GM23338 (cell line): ENCODE measurements at places on chromosomes 3 and 15.
A peak's percentile ranks its signal among the peaks of the same experiment; 100 is the strongest.

DNA sequence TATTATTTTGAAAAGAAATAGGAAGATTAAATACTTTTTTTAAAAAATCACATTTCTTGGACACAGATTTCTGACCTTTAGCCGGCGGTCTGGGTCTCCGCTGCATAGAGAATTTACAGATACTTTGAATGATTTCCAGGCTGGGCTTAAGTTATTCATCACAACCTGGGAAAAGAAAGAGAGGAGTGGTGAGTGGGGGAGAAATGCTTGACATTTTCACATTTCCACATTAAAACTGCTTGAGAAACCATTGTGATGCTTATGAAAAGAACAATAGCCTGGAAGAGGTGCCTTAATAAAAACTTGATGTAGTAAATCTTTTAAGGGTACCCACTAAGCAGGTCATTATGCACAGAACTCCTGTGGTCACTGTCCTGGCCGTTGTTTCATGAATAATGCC, 166.8 kb upstream of the MRPL3 start:
- peak; percentile 36 for DNase-seq

DNA sequence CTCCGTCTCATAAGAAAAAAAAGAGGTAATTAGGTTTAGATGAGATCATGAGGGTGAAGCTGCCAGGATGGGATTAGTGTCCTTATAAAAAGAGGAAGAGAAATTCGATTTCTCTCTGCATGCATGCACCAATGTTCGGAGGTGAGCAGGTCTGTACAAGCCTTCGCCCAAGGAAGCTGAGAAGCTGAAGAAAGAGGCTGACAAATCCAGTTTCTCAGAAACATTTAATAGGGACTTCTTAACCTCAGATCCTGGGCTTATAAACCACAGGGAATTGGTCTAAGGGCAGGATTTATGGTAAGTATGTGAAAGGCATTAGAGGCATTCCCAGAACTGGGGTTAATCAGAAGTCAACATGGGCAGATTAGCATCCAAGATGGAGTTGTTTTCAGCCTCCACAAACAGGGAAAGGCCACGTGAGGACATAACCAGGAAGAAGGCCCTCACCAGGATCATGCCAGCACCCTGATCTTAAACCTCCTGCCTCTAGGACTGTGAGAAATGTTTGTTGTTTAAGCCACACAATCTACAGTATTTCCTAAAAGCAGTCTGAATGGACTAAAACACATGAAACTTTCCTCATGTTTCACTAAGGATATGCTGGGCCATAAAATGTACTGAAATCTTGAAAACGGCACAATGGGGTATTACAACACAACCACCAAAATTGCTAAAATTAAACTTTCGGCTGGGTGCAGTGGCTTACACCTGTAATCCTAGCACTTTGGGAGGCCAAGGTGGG, 11.3 kb downstream of the SHISA5 start:
- DNase-seq = no peak

- no peak for DNase-seq
These were observed 295.5 kb downstream of the RPLP1 start for GRCh38 chr15:69748131-69748530.

DNA sequence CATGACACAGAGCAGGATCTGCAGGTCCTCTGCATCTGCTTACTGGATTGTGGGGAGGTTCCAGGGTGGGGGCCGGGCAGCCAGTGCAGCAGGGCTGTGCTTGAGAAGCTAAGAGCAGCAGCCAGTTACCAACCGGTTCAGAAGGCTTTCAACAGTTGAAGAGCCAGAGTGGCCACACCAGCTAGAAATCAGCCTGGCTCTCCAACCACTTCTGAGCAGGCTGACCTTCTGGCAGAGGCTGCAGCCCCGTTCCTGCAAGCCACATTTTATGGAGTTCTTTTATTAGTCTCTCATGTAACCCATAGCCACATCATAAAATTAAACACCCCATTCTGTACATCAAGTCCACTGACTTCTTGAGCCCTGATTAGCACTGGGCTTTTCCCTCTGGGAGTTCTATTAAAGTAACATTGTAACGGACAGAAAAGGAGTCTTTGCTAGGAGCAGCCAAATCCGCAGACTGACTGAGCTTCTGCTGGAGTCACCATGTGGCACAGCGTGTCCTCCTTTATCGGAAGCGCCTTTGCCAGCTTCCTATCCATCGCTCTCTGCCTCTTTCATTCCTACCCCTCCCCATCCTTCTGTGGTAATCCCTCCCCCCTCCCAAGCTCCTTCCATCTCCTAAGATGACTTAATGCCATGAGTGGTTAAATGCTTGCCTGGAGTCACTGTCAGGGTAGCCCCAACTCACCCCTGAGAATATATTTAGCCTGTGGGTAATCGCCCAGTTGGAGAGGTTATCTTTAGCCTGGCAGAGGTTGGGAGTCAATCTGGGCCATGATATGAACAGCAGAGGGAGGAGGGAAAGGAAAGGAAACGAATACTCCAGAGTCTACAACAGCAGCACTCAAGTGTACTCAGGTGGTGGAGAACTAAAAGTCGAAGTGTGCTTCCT, 138.5 kb upstream of the HES1 start:
- no peak for DNase-seq

DNA sequence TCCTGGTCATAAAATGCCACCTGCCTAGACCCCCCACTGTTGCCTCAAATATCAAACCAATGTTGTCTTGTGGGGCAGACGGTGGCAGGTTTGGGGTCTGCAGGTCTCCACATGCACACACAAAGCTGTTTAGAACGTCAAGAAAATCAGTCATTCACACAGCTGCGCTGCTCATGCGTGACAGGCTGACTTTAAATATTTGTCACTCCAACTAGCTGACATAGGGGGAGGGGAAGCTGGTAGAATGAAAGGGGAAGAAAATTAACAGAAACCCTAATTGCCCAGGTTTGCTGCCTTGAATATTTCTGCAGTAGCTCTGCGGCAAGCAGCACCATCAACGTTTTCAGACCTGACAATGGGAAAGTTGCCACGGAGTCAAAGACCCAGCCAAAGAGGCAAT, 201.8 kb downstream of the ABHD5 start:
- no peak for DNase-seq

DNA sequence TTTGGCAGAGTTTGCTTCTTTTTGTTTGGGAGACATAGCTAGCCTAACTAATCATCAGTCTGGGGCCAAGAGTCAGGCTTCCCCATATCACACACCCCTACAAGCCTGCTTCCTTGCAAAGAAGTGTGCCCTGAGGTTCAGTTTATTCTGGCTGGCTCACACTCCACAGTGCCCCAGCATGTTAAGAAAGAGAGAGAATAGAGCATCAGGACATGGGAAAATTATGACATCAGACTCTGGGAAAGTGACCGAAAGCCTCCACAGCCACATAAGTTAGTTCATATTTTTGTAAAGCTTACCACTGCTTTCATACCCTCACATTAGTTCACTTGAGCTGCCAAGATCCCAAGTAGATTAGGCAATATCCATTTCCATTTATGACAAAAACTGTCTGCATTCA, 63.0 kb upstream of the CFAP161 start:
- DNase-seq = no peak

DNA sequence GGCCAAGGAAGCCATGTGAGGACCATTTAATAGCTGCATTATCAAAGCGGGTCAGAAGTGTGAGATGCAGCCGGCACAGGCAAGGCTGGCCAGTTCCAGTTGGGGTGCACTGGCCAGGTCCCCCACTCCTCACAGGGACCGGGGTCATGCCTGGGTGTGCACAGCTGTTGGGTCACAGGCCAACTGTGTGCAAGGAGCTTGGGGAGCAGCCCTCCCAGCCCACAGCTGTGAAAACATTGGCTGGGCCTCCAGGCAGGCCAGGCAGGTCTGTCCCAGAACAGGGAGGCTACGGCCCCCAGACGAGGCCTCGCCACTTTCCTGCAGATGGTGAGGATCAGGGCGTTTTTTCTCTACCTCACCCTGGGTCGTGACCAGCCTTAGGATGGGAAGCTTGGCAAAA, 521.0 kb downstream of the NTRK3 start:
- DNase-seq = no peak

DNA sequence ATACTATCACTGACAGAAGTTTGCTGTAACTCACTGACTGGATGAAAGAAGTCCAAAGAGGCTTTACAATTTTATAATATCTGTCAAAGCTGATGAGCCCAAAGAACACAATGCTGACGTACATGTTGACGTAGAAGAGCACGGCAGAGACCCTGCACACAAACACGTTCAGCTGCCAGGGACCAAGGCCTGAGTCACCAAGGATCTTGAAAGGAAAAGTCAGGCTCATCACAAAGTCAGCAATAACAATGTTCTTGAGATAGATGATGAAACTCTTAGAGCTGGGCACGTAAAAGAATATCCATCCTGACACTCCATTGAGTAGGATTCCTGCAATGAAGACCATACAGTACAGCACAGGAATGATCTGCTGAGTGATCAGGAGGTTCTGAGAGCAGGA, 10.9 kb upstream of the GPR171 start:
- DNase-seq = no peak

DNA sequence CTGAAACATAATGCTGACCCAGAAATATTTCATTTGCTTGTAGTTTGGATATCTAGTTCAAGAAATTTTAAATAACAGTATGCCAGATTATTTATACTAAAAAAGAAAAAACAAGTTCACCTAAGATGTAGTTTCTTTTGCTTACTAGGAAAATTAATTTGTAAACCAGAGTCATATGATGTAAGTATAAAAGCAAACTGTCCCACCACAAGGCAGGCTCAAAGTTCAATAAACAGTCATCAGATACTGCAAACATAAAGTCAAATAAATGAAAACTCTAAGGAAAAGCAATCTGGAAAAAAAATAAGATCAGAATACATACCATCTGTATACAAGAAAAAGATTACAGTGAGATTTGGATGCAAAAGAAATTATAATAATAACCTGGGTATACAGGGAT, 40.2 kb upstream of the WDR5B start:
- DNase-seq = no peak

- no peak for DNase-seq
These were observed 50.9 kb downstream of the KLHL6 start for GRCh38 chr3:183504597-183504996.

DNA sequence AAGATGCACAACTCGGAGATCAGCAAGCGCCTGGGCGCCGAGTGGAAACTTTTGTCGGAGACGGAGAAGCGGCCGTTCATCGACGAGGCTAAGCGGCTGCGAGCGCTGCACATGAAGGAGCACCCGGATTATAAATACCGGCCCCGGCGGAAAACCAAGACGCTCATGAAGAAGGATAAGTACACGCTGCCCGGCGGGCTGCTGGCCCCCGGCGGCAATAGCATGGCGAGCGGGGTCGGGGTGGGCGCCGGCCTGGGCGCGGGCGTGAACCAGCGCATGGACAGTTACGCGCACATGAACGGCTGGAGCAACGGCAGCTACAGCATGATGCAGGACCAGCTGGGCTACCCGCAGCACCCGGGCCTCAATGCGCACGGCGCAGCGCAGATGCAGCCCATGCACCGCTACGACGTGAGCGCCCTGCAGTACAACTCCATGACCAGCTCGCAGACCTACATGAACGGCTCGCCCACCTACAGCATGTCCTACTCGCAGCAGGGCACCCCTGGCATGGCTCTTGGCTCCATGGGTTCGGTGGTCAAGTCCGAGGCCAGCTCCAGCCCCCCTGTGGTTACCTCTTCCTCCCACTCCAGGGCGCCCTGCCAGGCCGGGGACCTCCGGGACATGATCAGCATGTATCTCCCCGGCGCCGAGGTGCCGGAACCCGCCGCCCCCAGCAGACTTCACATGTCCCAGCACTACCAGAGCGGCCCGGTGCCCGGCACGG, 991 bp downstream of the SOX2 start:
- no peak for DNase-seq

DNA sequence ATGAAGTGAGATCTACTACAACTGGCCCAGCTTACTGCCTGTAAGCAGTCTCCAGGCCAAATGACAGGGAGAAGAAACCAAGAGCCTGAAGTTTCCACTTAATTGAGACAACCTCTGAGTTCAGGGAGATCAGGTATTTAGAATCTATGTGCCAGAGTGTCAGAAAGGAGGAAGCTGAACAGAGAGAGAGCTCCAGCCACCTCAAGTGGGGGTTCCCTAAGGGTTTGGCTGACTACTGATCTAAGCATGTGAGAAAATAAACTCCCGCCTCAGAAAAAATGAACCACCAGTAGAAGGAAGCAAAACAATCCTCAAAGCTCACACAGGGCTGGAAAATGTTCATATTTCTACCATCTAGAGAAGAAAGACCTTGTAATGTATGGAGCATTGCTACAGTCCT, 25.0 kb downstream of the ADAM10 start:
- DNase-seq = no peak

DNA sequence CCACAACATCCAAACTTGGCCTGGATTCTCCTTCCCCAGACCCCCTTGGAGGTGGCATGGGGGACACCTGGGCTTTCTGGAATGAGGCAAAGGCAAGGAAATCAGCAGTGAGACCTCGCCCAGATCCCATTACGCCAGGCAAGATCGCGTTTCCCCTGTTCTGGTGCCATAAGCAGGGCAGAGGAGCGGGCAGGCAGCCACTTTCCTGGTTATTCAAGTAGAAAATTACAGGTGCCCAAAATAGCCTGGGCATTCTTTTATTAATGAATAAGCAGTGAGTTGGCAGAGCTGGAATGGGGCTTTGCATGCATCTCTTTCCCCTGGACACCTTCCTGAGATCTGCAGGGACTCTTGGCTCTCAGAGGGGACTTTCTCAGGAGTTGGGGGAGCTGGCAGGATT, 31.5 kb upstream of the FAM107A start:
- no peak for DNase-seq

GRCh38 chr3:70840106-70840870, 527.9 kb upstream of the MDFIC2 start:
- DNase-seq = peak; percentile 23

GRCh38 chr3:23071296-23071695, 131.8 kb upstream of the UBE2E2 start:
- DNase-seq = no peak

- DNase-seq = peak; percentile 86
These were observed 49.5 kb downstream of the GLDN start for GRCh38 chr15:51390966-51391422.

DNA sequence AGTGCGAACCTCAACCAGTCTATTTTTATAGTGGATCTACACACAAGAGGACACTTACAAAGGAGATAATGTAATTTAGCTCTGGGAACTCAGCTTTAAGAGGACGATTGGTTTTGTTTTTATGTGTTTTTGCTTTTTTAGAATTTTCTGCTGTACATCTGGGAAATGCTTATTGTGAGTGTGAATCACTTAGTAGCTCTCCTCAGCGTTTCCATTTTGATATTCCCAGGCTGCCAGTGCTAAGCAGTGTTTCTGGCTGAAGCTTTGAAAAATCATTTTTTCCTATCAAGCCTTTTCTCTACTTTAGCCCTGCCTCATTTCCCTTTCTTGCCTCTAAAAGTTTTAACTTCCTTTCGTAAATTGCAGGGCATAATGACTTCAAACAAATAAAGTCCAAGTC, 117.9 kb downstream of the RBMS3 start:
- no peak for DNase-seq

- DNase-seq = peak; percentile 33
These were observed 3.7 kb downstream of the ACVR2B start for GRCh38 chr3:38457111-38458003.
